ENCODE measurements at places on chromosomes 3 and 15.

- no peak for DNase-seq
Measured at GRCh38 chr3:171000281-171000680, 26.2 kb downstream of the SLC2A2 start.

GRCh38 chr3:146250449-146251382 is at the start of gene PLSCR4:
Gene PLSCR4 (minus strand): TSS chr3:146251105. CDS start chr3:146222071, 29,034 bp downstream.
- DNase-seq: peak; percentile 45

DNA sequence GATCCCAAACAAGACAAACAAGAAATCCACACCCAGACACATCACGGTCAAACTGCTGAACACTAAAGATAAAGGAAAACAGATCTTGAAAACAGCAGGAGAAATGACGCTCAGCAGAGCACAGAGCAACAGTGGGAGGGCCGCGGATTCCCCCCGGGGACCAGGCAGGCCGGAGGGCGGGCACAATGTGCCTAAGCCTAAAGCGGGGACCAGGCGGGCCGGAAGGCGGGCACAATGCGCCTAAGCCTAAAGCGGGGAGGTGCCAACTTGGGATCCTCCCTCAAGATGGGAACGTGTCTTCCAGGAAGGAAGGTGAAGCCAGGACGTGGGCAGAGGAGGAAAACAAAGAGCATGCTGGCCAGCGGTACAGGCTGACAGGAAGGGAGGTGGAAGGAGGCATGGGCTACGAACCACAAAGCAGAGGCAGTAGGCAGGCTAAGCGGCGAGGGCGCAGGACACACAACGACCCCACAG is 31.1 kb downstream of the CYFIP1 start:
- DNase-seq: peak; percentile 68

- no peak for DNase-seq
Measured at GRCh38 chr3:128432301-128432970, 34.3 kb downstream of the DNAJB8 start.

GRCh38 chr3:170470063-170471016 is 51.7 kb downstream of the CLDN11 start:
- no peak for DNase-seq

DNA sequence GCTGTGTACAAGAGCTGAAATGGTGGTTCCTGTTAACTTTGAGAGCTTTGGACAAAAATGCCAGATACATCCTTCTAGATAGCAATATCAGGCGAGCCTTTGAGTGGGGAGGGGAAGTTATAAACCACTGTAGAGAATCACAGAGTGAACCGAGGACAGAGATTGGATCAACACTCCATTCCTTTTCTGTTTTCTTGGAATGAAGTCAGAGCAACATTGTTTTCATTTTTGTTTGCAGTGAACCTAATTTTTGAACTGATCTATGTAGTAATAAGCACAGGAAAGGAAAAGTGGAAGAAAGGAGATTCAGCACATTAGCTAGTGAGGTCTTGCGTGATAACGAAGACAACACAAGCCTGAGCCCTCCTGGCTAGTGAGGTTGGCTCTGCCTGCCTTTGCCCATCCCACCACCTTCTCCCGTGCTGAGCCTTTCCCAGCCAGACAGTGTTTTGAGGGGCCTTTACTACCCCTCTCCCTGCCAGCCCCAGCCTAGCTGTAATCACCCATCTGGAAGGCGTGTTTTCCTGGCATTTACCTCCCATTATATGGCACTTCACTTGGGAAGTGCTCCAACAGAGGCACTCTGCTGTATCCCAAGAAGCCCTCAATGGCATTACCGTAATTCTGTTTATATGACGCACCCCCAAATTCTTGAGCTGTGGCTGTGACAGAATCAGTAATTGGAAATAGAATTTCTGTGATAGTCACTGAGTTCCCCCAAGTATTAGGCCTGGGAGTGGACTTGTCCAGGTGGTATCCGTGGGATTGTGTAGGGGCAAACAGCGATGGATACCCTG is 129.8 kb downstream of the CACNA1D start:
- DNase-seq: no peak

GRCh38 chr3:182967218-182968204 is 12.8 kb downstream of the DCUN1D1 start:
- peak; percentile 35 for DNase-seq

DNA sequence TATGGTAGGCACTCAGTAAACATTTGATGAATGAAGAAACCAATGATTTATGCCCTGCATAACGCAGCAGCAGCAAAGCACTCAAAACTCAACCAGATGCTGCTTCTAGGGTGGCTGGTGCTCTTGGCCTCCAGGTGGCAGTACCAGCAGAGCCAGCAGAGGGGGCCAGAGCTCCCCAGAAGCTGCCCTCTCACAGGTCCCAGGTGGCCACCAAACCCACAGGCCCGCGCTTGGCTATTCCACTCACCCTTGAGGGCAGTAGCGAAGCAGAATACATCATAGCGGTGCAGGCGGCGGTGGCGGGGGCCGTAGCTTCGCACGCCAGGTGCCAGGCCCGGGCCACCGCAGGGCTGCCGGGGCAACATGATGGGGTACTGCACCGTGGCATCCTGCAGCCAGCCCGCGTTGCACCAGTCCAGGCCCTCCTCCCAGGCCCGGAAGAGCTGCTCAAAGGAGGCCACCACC is 16.6 kb downstream of the HAPLN3 start:
- peak; percentile 81 for DNase-seq
